Retina (tissue), 1 donor: ENCODE measurements at places on chromosomes 3 and 15.
A peak's percentile ranks its signal among the peaks of the same experiment; 100 is the strongest.

- no peak for DNase-seq
Observed at GRCh38 chr3:184688251-184688881, 23.5 kb downstream of the MAGEF1 start.

DNA sequence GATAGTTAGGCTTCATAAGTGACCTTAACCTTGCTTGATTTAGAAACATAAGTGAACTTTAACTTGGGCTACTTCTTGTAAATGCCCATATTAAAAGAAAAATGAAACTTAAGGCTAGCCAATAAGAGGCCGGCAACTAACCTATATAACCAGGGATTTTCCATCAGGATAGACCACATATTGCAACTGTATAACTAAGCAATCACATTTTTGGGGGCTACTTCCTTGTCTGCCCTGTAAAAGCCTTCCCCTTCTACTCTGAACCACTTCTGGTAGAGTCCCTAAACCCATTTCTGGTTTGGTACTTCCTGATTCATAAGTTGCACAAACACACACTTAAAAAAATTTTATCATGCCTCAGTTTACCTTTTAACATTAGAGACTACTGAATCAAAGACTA, 150.9 kb upstream of the UBE2E2 start:
- DNase-seq, result no peak

GRCh38 chr3:48215876-48216275, 7.4 kb upstream of the CAMP start:
- DNase-seq, result no peak

DNA sequence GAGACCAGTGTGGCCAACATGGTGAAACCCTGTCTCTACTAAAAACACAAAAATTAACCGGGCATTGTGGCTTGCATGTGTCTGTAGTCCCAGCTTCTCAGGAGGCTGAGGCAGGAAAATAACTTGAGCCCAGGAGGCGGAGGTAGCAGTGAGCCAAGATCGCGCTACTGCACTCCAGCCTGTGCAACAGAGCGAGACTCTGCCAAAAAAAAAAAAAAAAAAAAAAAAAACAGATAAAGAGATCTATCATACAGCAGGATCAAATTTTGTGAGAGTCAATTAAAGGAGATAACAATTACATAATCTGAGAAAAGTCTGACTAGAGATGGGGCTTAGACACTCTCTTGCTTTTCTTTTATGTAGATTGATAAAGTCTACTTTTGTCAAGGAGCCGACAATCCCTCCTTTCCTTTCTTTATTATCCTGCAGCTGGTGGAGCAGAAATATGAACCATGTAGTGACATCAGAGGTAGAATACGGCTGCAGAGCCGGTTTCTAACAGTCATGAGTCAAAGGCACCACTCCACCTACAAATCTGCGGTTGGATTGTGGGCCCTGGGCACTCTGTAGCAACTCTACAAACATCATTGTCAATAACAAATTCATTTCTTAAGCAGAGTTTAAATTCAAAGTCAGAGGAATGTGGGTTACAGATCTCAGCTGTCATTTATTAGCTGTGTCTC, 9.0 kb downstream of the C2CD4A start:
- DNase-seq, result no peak

DNA sequence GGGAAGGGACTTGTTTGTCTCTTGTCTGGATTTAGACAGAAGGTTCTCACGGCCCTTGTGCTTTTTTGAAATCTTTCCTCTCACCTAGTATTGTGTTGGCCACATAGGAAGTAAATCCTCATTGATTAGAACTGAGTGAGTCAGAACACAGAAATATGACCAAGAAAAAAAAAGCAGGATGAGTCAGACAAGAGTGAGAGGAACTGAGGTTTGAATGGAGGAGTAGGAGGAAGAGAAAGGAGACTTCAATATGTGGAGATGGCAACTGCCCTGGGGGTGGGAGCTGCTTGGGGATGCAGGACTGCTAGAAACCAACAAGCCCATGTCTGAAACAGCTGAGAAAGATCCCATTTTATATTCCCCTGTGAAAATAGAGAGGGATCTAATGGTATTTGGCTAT, 194.1 kb upstream of the ZBTB20 start:
- DNase-seq, result no peak

DNA sequence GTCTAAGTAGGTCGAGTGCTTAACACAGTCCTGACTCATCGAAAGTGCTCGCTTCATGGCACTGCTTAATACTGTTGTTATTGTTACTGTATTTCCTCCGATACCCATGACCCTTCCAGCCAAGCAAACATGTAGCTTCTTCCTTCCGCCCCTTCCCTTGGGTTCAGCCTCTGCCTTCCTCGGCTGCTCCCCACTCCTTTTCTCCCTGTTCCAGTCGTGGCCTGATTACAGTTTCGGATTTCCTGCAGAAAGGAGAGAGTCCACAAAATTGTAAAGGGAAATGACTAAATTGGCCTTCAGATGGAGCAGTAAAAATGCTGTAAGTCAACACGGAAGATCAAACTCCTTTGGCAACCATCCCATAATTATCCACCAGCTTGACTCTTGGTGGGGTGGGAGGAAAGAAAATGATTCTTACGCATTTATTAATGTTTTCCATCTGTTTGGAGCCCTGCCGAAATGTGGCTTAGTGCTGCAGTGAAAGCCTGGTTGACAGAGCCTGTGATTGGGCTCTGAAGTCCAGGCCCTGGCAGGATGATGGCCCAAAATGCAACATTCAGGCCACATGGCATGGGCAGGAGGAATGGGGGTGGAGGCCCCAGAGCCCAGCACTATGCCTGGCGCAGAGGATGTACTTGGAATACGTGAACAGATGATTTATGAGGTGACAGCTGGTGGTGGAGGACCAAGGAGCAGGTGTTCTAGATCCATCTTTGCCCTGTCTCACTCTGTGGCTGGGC, 37.6 kb downstream of the FAM3D start:
- DNase-seq, result no peak

- no peak for DNase-seq
Observed at GRCh38 chr3:160779040-160779439, 23.0 kb downstream of the PPM1L start.

- DNase-seq, result no peak
Observed at GRCh38 chr3:60633644-60634043, 617.6 kb downstream of the FHIT start.

- DNase-seq, result no peak
Observed at GRCh38 chr3:186598108-186598784, 14.6 kb upstream of the AHSG start.

DNA sequence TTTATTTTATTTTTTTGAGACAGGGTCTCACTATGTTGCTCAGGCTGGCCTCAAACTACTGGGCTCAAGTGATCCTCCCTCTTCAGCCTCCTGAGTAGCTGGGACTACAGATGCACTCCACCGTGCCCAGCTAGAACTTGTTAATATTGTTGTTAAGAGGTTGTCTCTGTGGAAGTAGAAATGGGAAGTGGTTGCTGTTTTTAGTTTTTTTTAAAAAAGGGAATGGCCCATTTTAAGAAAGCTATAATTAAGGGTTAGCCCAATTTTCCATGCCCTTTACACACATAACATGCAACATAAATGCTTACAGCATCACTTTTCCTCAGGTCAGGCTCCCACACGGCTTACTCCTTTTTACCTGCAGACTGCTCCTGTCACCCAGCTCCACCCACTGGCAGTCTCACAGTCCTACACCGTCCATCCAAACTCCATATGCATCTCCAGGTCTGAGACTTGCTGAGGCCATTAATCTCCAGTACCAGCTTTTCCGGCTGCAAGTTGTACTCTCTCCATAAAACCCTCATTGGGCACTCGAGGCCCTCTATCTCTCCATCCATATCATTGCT, 19.8 kb downstream of the MORC1 start:
- no peak for DNase-seq

GRCh38 chr3:69542805-69543429, 157.0 kb upstream of the FRMD4B start:
- no peak for DNase-seq

DNA sequence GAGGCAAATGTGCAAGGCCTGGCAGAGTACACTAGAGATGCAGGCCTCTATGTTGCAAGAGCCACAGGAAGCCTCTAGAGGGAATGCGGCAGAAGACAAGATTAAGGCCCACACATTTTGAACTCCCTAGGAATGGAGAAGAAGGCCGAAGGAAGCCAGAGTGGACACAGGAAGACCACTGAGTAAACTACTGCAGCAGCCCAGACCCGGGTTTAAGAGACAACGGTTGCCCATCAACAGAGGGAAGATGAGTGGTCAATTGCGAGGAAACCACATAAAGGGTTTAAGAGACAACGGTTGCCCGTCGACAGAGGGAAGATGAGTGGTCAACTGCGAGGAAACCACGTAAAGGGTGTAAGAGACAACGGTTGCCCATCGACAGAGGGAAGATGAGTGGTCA, 14.6 kb downstream of the CHSY1 start:
- DNase-seq, result no peak

DNA sequence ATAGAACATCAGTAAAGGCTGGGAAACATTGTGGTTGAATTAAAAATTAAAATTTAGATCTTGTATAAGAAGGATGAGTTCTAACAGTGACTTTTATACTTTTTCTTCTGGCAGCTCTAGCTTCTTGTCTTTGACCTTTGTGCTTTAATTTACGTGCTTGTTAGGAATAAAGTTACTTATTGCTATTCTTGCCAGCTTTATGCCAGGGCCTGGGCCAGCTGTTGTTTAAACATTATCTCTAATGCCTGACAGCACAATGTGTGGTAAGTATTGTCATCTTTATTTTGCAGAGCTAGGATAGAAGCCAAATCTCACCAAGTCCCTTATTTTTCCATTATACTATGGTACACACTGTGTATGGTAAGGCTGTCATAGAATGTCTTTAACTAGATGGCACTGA, 766.7 kb upstream of the GOLIM4 start:
- DNase-seq, result no peak

DNA sequence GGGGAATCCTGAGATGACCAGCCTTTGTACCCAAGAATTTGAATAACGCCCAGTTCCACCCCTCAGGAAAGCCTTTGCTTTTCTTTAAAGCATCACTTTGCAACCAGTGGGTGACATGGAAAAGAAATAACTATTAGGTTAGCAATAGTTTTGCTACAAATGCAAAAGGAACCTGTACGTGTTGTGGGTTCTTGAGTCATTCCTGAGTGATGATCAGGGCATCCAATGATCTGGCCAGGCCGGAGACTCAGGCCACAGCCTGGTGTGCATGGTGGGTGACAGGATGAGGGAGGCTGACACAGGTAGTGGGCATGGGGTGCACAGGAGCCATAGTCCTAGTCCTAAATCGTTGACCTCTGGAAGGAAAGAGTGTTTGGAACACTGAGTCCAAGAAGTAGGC, 321.4 kb upstream of the IL12A start:
- DNase-seq, result no peak

- DNase-seq, result peak; percentile 40
Observed at GRCh38 chr3:113035387-113035982, 44.7 kb downstream of the GTPBP8 start.

DNA sequence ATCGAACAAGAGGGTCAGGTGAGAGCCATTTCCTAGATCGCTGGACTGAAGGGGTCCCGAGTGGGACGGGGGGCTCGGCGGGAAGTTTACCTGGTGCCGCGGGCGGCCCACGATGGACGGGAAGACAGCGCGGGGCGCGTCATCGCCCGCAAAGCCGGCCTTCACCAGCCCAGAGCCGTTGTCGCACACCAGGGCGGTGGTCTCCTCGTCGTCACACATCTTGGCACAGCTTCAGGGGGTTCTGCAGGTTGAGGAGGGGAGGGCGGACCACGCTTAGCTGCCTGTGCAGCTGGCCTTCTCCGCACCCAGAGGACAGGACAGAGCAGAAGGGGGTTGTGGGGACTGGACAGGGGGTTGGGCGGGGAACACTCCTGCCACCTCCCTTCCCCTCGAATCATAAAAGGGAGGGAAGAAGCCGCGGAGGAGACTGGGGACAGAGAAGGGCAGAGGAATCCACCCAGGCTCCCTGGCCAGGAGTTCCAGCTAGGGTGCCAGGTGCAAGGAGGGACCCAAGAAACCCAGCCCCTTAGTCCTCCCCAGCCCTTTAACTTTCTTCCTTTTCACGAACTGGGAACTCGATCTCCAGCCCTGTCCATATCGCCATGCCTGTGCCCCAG, 651 bp downstream of the ACTC1 start:
- DNase-seq, result no peak

- DNase-seq, result no peak
Observed at GRCh38 chr15:33113666-33114373, 80.7 kb downstream of the FMN1 start.

- no peak for DNase-seq
Observed at GRCh38 chr15:68261980-68262379, 15.6 kb upstream of the FEM1B start.

GRCh38 chr3:187507905-187508304, 139.7 kb downstream of the RTP4 start:
- DNase-seq, result no peak

- no peak for DNase-seq
Observed at GRCh38 chr15:69489073-69489571, 36.5 kb downstream of the RPLP1 start.

DNA sequence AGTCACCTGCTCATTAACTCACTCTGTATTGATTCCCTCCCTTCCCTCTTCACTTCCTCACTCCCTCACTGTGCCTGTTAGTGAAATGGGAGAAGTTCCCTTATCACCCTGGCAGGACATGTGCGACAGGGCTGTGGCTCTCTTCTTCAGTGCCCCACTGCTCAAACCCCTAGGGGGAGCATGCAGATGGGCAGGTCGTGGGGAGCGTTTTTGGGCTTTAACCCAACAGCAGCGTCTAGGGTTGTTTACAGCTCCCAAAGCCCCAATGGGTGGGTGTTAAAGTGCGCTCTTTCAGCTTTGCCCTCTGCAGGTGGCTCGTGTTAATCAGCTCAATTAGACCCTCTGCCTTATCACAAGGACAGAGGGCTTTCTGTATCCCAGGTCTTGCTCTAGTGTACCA, 447.8 kb upstream of the PROK2 start:
- DNase-seq, result no peak

DNA sequence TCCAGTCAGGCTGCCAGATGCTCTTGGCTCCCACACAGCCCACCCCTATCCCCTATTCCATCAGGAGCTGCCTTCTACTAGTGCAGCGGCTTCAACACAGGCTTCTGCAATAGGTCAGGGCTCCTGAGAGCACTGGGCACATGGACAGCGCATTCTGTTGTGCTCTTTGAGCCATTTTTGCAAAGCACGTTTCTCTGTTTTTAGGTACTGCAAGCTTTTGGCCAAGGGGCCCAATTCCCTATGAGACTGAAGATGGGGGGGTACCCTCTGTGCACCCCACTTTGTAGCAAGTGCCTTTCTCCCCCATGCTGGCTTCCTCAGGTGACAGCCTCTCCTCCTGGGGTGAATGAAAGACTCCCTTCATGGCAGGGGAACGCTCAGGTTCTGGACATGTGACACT, 31.2 kb downstream of the CHDH start:
- no peak for DNase-seq

GRCh38 chr15:98823012-98823458, 174.7 kb downstream of the IGF1R start:
- DNase-seq, result no peak
